ENCODE measurements at places on chromosomes 7 and 10. TPM values are rescaled to one million over a fixed set of nuclear protein-coding genes. Genes with fewer than 3 reads are reported as not detected.
A peak's percentile ranks its signal among the peaks of the same experiment; 100 is the strongest.

Gene BMPER
- 2.9 TPM for total RNA-seq

Gene CTAGE6
- not detected for total RNA-seq

- DNase-seq: no peak
- no peak overlapping the region for H3K27ac ChIP-seq
- H3K36me3 ChIP-seq: peaks cover 10% of the 10 kb centered on the region
- no peak overlapping the region for H3K4me3 ChIP-seq
- H3K27me3 ChIP-seq: no peaks in the 10 kb centered on the region
- H3K4me1 ChIP-seq: no peaks in the 10 kb centered on the region
Observed at GRCh38 chr10:133509700-133510099, 17.5 kb upstream of the CYP2E1 start.

DNA sequence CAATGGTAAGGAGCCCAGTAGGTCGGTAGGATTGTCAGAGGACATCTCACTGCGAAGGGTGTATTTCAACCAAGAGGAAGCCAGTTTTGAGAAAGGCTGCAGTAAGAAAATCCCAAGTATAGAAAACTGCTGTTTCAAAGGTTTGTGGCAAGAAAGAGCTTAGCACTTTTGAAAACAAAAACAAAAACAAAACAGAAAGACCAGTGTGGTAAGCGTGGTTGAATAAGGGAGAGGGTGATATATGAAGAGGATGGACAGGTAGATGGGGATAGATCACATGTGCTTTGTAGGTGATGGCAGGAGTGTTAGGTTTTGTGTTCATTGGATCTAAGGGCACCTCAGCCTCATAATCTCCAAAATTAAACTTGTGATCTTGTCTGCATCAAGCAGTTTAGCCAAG lies 141.6 kb upstream of the WNT16 start:
- no peak overlapping the region for H3K4me3 ChIP-seq
- peaks cover 6% of the 10 kb centered on the region for H3K4me1 ChIP-seq
- H3K27me3 ChIP-seq: no peaks in the 10 kb centered on the region
- H3K27ac ChIP-seq: no peak overlapping the region

Gene SPDYE9
- total RNA-seq: not detected

DNA sequence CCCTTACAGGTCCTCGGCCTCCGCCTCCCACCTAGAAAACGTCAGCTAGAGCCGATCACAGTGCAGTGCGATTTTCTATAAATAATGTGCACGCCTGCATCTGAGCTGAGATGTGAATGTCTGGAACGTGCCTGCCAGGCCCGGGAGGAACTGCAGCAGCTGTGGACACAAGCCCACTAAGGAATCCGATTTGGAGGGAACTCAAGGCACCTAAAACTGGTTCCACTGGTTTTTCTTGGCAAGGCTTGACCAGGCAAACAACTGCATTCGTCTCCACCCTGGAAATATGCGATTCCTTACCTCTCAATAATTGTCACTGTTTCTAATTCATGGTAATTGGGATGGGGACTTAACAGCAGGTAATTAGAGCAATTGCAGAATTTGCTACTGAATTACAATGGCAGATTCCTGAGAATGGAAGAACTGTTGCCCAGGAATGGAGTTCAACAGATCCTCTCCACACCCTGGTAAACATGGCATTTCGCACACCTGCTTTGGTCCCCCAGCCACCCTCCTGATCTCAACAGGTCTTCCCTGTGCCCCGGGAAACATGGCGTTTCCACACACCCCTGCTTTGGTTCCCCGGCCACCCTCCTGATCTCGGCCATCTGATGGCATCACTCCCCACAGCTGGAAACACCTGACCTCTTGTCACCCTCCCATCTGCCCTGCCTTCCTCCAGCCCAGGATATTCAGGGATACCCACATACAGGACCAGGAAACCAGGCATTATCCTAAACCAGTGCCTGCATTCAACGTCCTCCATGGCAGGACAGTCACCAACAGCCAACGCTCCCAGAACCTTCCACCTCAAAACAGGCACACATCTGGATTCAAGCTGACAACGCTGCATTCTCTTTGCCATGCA lies 76.0 kb downstream of the DIP2C start:
- peak overlapping the region; percentile 20 for H3K4me3 ChIP-seq
- H3K27ac ChIP-seq: peak overlapping the region; percentile 72
- DNase-seq: peak; percentile 47
- H3K4me1 ChIP-seq: peaks cover 80% of the 10 kb centered on the region
- no peaks in the 10 kb centered on the region for H3K36me3 ChIP-seq
- H3K27me3 ChIP-seq: no peaks in the 10 kb centered on the region

DNA sequence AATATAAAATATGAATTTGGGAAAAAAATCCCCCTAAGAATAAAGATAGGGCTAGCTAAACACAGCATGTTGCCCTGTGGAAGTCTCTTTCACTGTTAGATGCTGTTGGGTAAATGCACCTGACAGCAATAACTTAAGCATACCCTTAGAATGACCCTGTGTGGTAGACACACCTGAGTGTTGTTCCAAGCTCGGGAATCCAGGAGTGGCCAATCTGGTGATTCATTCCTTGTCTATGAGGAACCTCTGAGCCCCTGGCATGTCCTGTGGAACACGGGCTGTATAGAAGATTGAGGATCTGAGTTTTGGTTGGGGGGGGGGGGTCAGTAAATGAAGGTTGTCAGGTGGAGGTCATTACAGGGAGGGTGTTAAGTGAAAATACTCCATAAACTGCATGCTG lies 730.0 kb upstream of the IGFBP3 start:
- no peak for DNase-seq
- no peak overlapping the region for H3K4me3 ChIP-seq
- H3K4me1 ChIP-seq: no peaks in the 10 kb centered on the region
- no peaks in the 10 kb centered on the region for H3K36me3 ChIP-seq
- H3K27ac ChIP-seq: no peak overlapping the region

DNA sequence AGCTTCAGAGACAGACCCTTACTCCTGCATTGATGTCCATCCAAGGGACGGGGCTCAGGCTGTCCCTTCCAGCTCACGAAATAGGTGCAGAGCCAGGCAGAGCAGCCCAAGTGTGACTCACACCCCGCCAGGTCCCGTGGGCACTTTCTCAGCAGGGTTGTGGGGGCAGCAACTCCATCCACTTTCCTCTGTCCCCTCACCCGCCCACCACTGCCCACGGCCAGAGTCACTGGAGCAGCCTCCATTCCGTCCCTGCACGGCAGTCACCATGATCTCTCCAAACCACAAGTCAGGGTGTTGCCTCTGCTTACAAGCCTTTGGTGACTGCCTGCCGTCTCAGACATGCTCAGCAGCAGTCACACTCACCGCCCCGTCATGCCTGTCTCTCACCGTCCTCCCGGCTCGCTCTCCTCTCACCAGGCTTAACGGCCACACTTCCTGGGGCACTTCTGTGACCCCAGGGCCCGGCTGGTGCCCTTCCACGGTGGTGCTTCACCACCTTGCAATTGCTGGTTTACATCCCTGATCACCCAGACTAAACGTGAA lies 39.3 kb downstream of the CALML3 start:
- no peaks in the 10 kb centered on the region for H3K4me1 ChIP-seq
- H3K27ac ChIP-seq: no peak overlapping the region
- peaks cover 5% of the 10 kb centered on the region for H3K27me3 ChIP-seq
- no peak overlapping the region for H3K4me3 ChIP-seq

Data from left ventricle myocardium inferior (tissue), 1 donor.